A549 treated with RU486 at 1 μM for 4 hours (cell line): ENCODE measurements at places on chromosomes 5 and 9. TPM values are rescaled to one million over a fixed set of nuclear protein-coding genes. Genes with fewer than 3 reads are reported as not detected.

TEX48 gene
- not detected in 5 replicates for total RNA-seq

GABRG2 gene
- total RNA-seq = not detected in 5 replicates

EPB41L4A gene
- 1.2 to 1.6 TPM (median 1.6 TPM) in 5 replicates for total RNA-seq

PDE6A gene
- total RNA-seq = 0.07 to 0.18 TPM (median 0.12 TPM) in 5 replicates

AJM1 gene
- total RNA-seq = 3.1 to 4.4 TPM (median 4.0 TPM) in 5 replicates

SHISAL2B gene
- not detected in 5 replicates for total RNA-seq

NR4A3 gene
- 1.1 to 3.5 TPM (median 2.6 TPM) in 5 replicates for total RNA-seq

CAMK4 gene
- total RNA-seq = not detected in 5 replicates

CDKN2B gene
- not detected in 5 replicates for total RNA-seq

MPDZ gene
- 8.5 to 14.0 TPM (median 12.5 TPM) in 5 replicates for total RNA-seq

ENC1 gene
- 10.8 to 12.1 TPM (median 11.2 TPM) in 5 replicates for total RNA-seq

P4HA2 gene
- total RNA-seq = 36.0 to 46.4 TPM (median 42.2 TPM) in 5 replicates

SPEF2 gene
- 1.4 to 2.2 TPM (median 2.0 TPM) in 5 replicates for total RNA-seq

CD74 gene
- not detected in 5 replicates for total RNA-seq

EGFLAM gene
- 0.30 to 0.44 TPM in 2 of 5 replicates, not detected in the others for total RNA-seq

FAM153A gene
- total RNA-seq = not detected in 5 replicates

CER1 gene
- total RNA-seq = not detected in 5 replicates

SPINK4 gene
- total RNA-seq = not detected in 5 replicates

MAML1 gene
- 15.9 to 21.2 TPM (median 19.2 TPM) in 5 replicates for total RNA-seq

PAPPA gene
- 19.1 to 37.7 TPM (median 32.3 TPM) in 5 replicates for total RNA-seq

TMEM250 gene
- 32.6 to 51.5 TPM (median 44.6 TPM) in 5 replicates for total RNA-seq

SLCO6A1 gene
- not detected in 5 replicates for total RNA-seq

GARNL3 gene
- 1.6 to 3.4 TPM (median 1.8 TPM) in 5 replicates for total RNA-seq

WHRN gene
- total RNA-seq = 3.9 to 8.1 TPM (median 6.7 TPM) in 5 replicates

ADAMTS6 gene
- 0.06 to 0.31 TPM (median 0.08 TPM) in 5 replicates for total RNA-seq

STC2 gene
- 45.6 to 73.3 TPM (median 56.2 TPM) in 5 replicates for total RNA-seq

ACSL6 gene
- 0.16 to 0.24 TPM in 2 of 5 replicates, not detected in the others for total RNA-seq

PCDHB9 gene
- 0.03 to 0.06 TPM in 2 of 5 replicates, not detected in the others for total RNA-seq

TMEFF1 gene
- total RNA-seq = 0.30 to 1.6 TPM (median 1.3 TPM) in 5 replicates

GRPEL2 gene
- total RNA-seq = 6.6 to 8.3 TPM (median 7.7 TPM) in 5 replicates

OR1N2 gene
- total RNA-seq = not detected in 5 replicates

TIMD4 gene
- total RNA-seq = 0.76 to 1.8 TPM (median 1.3 TPM) in 5 replicates

EIF4E1B gene
- not detected in 5 replicates for total RNA-seq

ANKHD1 gene
- 45.2 to 56.1 TPM (median 54.2 TPM) in 5 replicates for total RNA-seq

XRCC4 gene
- 7.1 to 15.6 TPM (median 11.1 TPM) in 5 replicates for total RNA-seq

GAPVD1 gene
- 12.5 to 17.3 TPM (median 16.5 TPM) in 5 replicates for total RNA-seq

CDHR2 gene
- 0.02 to 0.13 TPM (median 0.06 TPM) in 5 replicates for total RNA-seq

LCN9 gene
- total RNA-seq = not detected in 5 replicates

SPATA31D3 gene
- not detected in 5 replicates for total RNA-seq

S100Z gene
- total RNA-seq = not detected in 5 replicates

DROSHA gene
- 38.0 to 46.9 TPM (median 40.7 TPM) in 5 replicates for total RNA-seq

CCNJL gene
- total RNA-seq = 10.8 to 13.7 TPM (median 12.8 TPM) in 5 replicates

RABGAP1 gene
- 10.1 to 15.4 TPM (median 13.4 TPM) in 5 replicates for total RNA-seq

KIAA0825 gene
- 0.16 to 0.64 TPM (median 0.35 TPM) in 5 replicates for total RNA-seq

OLFM1 gene
- total RNA-seq = 8.9 to 10.1 TPM (median 9.9 TPM) in 5 replicates

IL13 gene
- total RNA-seq = 0.07 to 0.24 TPM in 2 of 5 replicates, not detected in the others

PCDHGB2 gene
- total RNA-seq = 0.08 TPM in 2 of 5 replicates, not detected in the others

COQ4 gene
- total RNA-seq = 47.8 to 60.9 TPM (median 58.4 TPM) in 5 replicates

CRHBP gene
- total RNA-seq = 0.05 to 0.42 TPM (median 0.21 TPM) in 3 of 5 replicates, not detected in the others

PTPN3 gene
- total RNA-seq = 13.6 to 20.8 TPM (median 15.0 TPM) in 5 replicates

LYRM7 gene
- total RNA-seq = 2.5 to 5.0 TPM (median 4.3 TPM) in 5 replicates

CMBL gene
- total RNA-seq = 19.9 to 24.5 TPM (median 22.9 TPM) in 5 replicates

EDIL3 gene
- total RNA-seq = 0.15 to 0.30 TPM (median 0.23 TPM) in 5 replicates

GABRA6 gene
- not detected in 5 replicates for total RNA-seq

CCDC192 gene
- not detected in 5 replicates for total RNA-seq

SH2D3C gene
- 0.06 to 0.11 TPM (median 0.07 TPM) in 3 of 5 replicates, not detected in the others for total RNA-seq
